Mucosa of gallbladder (tissue), 1 donor: ENCODE measurements at places on chromosomes 13 and 19. TPM values are rescaled to one million over a fixed set of nuclear protein-coding genes. Genes with fewer than 3 reads are reported as not detected.

DNA sequence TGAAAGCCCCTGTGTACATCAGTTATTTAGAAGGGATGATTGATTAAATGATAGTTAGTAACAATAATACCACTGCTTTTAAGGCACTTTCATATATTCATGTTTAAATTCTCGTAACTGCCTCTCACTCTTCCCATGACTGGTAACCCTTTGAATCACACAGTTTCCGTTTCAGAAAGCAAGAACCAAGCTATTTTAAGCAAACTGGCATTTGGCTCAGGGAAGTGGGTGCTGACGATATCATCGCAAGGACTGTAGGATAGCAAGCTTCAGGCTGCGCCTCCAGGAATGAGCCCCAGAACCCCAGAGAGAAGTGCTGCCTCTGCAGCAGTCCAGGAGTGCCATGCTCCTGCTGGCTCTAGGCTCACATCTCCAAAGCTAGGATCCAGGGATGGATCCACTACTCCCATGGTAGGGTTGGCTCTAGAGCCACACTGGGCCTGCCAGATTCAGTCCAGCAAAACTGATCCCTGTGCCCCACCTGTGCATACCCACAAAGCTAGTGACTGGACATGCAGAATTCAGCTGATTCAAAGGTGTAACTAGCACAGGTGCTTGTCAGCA lies 313.5 kb downstream of the SLC7A1 start:
- no peak for DNase-seq

DNA sequence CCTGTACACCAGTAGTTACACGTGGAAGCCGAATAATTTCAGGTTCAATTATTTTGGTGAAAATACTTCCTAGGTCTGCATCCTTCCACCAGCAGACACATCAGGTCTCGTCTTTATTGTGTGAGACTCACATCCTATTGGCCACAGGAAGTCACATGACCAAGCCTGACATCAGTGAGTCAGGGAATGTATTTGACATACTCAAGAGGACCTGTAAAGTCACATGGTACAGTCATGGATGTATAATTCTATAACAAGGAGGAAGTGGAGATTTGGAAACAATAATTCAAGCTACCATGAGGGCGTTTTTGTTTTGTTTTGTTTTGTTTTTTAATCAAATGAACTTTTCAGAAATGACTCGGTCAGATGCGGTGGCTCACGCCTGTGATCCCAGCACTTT lies 9.3 kb upstream of the HIF3A start:
- no peak for DNase-seq

DNA sequence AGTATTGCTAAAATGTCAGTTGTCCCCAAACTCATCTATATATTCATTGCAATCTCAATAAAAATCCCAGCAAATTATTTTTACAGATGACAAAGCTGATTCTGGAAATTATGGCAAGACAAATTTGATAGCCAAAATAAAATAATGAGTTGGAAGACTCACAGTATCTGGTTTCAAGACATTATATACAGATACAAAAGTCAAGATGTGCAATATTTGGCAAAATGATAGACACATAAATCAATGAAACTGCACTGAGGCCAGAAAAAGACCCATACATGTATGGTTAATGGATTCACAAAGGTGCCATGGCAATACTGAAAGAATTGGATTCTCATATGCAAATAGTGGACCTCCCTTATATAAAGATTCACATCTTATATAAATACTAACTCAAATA lies 24.2 kb downstream of the ZNF45 start:
- DNase-seq: no peak

DNA sequence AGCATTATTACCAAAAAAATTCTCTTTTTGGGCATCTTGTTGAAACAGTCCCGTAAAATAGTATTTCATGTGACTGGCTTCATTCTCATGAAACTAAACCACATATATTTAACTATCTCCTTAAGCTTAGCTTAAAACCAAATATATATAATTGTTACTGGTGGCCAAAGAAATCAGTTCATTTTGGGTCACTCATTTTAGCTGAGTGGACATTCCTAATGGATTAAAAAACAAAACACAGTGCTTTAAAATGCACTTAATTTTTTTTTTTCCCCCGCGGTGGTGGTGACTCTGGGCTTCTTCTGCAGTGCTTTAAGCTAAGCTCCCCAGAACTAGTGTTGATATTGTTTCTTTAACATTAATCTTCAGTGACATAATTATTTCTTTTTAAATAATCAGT lies 540.1 kb downstream of the GPC6 start:
- no peak for DNase-seq

Gene ZNF441
- 6.6 TPM for total RNA-seq

Gene LPAR6
- 34.9 TPM for total RNA-seq

Gene NDUFA7
- total RNA-seq: 45.2 TPM

Gene KLK11
- total RNA-seq: 274 TPM

Gene NLRP9
- total RNA-seq: not detected
